Erythroblast (primary cell): ENCODE measurements at places on chromosomes 6 and 20.

DNA sequence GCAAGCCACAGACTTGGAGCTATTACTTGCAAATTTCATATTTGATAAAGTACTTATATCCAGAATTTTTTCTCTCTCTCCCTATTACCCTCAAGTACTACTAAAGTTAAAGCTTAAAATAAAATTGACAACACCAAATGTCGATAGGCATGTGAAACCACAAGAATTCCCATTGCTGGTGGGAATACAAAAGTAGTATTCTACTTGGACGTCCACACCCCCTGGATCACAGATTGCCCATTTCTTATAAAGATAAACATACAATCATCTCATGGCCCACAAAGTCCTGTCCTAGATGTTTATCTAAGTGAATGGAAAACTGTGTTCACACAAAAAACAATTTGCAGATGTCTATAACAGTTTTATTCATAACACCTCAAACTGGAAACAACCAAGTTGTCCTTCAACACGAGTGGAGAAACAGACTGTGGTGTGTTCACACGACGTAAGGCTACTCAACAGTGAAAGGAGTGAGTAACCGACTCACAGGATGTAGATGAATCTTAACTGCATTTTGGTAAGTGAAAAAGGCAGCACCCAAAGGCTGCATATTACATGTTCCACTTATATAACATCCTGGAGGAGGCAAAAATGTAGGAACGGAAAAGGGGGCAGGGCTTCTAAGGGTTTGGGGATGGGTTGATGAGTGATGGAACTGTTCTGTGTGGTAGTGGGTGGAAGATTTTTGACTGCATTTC is 297.4 kb downstream of the THBS2 start:
- no peak for DNase-seq

- DNase-seq = no peak
Observed at GRCh38 chr6:136728033-136728939, 64.0 kb downstream of the MAP3K5 start.

- DNase-seq = no peak
Observed at GRCh38 chr6:78570044-78570443, 297.3 kb upstream of the IRAK1BP1 start.

DNA sequence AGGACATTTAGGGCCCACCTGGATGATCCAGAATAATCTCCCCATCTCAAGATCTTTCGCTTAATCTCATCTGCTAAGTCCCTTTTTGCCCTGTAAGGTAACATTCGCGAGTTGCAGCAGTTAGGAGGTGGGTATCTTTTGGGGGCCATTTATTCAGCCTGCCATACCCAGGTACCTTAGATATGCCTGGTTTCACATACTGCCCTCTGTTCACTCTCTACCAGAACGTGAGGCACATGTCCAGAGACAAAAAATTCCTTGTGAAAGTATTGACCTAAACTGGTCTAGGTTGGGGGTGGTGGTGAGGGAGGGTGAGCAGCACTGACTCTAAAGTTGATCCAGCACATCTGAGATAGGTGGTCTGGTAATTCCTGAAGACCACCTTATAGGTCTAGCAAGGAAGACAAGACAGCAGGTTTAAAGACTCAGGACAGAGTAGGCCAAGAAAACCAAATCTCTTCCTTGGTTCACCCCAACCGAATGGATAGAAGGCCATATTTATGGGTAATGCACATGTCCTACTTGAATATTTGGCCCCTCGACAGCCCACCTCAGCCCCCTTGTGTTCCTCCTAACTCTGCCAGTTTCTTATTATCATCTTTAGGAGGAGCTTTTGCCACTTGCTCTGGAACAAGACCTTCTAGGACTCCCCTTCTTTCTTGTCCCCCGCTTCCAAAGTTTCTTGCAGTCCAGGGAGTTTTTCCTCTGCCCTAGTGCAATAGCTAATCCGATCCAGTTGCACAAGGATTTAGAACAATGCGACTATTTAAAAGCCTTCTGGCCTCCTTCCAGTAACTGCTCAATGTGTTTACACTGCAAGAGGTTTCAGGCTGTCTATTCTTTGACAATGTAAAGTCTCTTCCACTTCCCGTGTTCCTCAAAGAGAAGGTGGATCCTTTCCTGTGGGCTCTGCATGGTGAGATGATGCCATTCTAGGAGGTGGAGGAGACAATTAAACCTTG is 213.0 kb upstream of the LAMP5 start:
- no peak for DNase-seq

DNA sequence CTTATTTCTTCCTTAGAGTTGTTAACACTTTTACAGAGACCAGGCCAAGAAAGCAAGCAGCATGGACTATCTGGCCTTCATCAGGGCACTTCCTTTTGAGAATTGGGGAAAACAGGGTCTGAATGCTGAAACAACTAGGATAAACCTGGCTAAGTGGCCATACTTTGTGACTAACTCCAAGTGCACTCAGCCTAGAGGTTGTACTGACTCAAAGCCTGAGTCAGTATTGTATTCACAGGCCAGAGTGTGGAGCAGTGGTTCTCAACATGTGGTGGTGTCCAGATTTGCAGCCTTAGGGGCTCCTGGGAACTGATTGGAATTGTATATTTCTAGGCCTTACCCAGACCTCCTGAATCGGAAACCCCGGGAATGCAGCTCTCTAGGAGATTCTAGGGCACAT is 20.1 kb downstream of the SEC23B start:
- DNase-seq = no peak

- DNase-seq = no peak
Observed at GRCh38 chr6:74282143-74282689, 586.2 kb downstream of the CD109 start.

GRCh38 chr6:154298297-154298696 is 58.3 kb downstream of the IPCEF1 start:
- no peak for DNase-seq

DNA sequence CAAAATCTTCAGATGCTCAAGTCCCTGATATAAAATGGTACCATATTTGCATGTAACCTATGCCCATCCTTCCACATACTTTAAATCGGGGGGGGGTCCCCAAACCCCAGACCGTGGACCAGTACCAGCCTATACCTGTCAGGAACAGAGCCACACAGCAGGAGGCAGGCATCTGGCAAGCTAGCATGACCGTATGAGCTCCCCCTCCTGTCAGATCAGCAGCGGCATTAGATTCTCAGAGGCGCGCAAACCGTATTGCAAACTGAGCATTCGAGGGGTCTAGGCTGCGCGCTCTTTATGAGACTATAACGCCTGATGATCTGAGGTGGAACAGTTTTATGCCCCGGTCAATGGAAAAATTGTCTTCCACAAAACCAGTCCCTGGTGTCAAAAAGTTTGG is 30.7 kb downstream of the FGD2 start:
- DNase-seq = no peak

- no peak for DNase-seq
Observed at GRCh38 chr6:169428532-169428931, 174.9 kb upstream of the THBS2 start.

GRCh38 chr6:148304976-148305375 is 37.7 kb upstream of the SASH1 start:
- no peak for DNase-seq

DNA sequence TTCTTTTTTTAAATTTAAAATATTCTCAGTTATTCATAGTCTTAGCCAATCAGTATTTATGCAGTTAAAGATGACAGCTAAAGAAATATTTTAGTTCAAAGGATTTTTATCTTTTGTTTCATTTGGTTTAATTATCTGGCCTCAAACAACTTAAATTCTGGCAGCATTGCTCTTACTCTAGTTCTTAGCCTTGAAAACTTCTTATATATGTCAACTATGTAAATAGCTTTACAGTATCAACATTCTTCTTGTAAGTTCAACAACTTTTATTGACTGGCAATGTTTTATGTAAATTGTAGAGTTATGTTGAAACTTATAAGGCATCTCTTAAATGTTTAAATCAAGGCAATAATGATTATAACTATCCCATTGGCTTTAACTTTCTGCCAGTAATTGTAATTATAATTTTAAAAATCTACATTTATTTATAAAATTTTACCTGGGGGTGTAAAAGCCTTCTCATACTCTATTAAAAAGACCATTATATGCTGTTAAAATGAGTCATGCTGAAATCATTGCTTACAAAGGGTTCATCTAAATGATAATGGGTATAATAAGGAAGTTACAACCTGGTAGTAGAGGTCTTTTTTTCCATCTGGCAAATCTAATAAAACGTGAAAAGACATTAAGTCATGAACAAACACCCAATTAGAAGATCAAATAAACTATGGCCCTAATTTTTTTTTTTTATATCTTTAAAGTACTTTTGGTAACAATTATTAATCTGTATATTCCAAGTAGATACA is 45.8 kb upstream of the FAM184A start:
- no peak for DNase-seq

GRCh38 chr6:153044295-153044694 is 41.8 kb upstream of the MTRF1L start:
- DNase-seq = no peak

DNA sequence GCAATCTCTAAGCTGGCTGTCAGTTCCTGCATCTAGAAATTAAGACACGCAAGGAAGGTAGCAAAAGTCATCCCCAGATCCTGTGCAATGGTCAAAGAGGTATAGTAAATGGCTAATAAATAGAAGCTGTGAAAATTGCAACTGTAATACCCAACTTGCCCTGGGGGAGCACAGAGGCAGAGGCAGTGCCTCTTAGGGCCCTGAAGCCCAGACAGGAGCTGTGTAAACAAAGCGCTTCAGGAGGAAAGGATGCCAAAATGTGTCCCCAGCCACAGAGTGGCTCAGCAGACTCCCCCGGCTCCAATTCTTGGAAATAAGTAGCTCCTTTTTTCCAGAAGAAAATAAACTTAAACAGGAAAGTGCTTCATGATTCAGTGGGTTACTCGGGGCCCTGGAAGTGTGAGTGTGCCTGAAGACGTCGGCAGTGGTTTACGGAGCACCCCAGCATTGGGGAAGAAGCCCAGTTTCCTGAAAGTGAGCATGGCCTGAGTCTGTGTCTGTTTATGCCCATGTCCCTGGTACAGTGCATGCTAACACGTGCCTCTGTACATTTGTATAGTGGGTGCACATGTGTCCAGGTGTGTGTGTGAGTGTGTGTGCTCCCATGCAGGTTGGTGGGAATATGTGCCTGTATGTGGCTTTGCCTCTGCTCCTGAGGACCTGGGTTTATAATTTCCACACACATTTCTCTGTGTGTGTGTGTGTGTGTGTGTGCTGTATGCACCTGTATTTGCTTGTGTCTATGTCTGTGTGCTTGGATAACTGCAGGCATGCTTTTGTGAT is 246.7 kb downstream of the MAFB start:
- DNase-seq = no peak

GRCh38 chr6:33622456-33623431 is 1.6 kb downstream of the ITPR3 start:
- DNase-seq = no peak

DNA sequence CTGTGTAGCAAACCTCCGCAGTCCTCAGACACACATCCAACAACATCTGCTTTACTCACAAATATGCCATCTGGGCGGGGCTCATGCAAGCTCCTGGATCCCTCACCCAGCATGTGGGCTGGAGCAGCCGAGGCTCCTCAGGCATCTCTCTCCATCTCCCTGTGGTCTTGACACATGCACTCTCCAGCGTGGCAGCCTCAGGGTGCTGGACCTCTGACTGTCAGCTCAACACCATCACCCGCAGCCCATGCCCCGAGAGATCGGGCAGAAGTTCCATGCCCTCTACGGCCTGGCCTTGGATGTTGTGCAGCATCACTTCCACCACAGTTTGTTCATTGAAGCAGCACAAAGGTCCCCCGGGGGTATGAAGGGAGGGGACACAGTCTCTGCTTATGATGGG is 32.6 kb upstream of the CD93 start:
- DNase-seq = no peak

GRCh38 chr20:17229256-17229655 is 2.4 kb downstream of the PCSK2 start:
- no peak for DNase-seq

DNA sequence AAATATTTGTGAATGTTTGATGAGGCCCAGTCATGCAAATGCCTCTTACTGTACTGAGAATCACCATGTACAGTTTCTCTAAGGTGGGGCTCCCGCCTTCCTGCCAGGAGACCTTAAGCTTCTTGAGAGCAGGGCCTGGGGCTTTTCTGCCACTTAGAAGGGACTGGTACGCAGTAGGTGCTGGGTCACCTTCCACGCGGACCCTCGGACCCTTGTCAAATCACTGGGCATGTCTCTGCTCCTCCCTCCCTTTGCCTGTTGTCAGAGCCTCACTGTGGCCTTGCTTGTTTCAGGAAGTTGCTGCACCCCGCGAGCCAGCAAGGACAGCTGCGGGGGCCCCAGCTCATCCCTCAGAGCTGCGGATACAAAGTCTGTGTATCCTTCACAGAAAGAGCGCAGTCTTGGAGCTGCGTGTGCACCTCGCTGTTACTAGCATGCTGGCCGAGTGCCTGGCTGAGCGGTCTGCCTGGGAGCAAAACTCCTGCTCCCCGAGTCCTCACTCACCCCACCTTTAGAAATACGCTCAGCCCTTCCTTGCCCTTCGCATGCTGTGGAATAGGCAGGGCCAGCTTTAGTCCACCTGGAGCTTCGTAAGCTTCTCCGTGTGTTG is 30.7 kb upstream of the IRF4 start:
- no peak for DNase-seq

DNA sequence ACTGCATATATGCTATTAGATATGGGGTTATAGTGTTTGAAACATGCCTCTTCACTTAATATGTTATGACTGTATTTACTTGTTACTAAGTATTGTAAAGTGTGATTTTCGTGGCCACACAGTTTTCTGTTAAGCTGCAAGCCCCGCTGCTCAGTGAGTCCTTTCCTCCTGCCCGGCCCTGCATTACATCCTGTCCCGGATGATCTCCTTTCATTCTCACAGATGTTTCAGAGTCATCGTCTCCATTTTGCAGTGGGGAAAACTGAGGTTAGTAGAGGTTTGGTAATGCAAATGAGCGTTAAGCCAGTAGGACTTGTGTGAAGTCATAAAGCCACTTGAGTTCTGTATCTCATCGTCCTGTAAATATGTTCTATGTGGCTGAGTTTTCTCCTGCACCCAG is 155.5 kb downstream of the CFAP61 start:
- no peak for DNase-seq

DNA sequence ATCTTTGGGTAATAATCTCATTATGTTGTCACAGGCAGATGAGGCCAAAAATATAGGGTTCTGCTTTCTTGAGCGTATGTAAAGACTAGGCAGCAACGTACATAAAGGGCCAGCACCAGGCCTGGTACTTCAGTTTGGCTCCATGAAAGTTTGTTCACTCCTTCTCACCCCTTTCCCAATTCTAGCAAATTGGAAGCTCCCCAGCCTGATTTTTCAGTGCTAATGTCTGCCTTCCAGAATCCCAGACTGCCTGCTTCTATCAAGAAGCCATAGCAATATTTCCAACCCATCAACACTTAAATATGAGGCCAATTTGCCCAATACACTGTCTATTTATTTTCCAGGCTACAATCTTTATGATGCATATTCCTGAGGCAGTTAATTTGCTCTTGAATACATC is 93.4 kb upstream of the PTPRT start:
- DNase-seq = no peak
